ENCODE measurements at places on chromosomes 5 and 9. TPM values are rescaled to one million over a fixed set of nuclear protein-coding genes. Genes with fewer than 3 reads are reported as not detected.

The PCDHA8 gene
- not detected for total RNA-seq

The SLC22A4 gene
- total RNA-seq: 3.8 TPM

The PCDHGA6 gene
- total RNA-seq: 1.6 TPM

The CARD9 gene
- 1.9 TPM for total RNA-seq
